ENCODE measurements at places on chromosomes 2 and 18.

DNA sequence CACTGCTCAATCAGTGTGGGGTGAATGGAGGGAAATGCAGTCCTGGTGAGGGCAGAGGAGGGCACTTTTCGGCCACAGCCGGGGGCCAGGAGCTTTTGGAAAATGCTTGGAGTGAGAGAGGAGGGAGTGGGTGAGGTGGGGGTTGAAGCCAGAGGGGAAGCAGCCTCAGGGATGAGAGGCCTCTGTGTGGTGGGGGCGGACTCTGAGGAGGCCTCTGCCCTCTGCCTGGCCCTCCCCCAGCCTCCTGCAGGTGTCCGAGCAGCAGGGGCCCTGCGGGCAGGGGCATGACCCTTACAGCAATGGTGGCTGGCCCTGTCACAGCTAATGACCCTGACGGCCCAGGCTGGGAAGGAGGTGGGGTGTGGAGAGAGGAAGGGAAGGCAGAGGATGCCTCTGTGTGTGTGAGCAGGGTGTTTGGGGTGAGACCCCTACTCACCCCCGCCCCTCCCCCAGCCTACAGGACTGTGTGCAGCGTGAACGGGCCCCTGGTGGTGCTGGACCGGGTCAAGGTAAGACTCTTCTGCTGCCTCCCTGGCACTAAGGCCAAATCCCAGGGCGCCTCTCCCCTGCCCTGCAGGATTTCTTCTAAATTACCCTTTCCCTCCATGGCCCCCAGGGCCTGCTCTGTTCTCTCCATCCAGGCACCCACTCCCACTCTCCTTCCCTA lies 7.6 kb downstream of the ATP6V1B1 start:
- no peak for DNase-seq

- DNase-seq, result no peak
Observed at GRCh38 chr2:121303531-121304263, 18.7 kb upstream of the TFCP2L1 start.

GRCh38 chr2:28209261-28209691 lies 183.4 kb upstream of the FOSL2 start:
- DNase-seq, result no peak

DNA sequence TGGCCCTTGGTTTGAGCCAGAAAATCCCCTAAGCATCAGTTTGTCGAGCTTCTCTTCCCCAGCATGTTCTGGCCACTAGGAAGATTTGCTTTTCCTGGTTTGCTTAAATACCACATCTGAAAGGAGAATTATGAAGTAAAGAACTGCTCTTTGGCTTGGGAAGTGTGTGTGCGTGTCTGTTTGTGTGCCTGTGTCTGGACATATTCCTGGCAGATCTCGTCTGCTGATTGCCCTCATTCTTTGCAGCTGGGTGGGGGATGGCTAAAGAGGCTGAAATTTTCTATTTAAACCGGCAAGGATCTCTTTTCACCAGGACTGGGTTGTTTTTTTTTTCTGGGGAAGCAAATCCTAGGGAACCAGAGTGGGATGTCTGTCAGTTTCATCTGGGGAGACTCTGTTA lies 57.3 kb upstream of the MBOAT2 start:
- DNase-seq, result no peak

GRCh38 chr2:38713338-38713737 lies 37.8 kb downstream of the SRSF7 start:
- no peak for DNase-seq

- no peak for DNase-seq
Observed at GRCh38 chr2:5895284-5895683, 203.1 kb downstream of the SOX11 start.

DNA sequence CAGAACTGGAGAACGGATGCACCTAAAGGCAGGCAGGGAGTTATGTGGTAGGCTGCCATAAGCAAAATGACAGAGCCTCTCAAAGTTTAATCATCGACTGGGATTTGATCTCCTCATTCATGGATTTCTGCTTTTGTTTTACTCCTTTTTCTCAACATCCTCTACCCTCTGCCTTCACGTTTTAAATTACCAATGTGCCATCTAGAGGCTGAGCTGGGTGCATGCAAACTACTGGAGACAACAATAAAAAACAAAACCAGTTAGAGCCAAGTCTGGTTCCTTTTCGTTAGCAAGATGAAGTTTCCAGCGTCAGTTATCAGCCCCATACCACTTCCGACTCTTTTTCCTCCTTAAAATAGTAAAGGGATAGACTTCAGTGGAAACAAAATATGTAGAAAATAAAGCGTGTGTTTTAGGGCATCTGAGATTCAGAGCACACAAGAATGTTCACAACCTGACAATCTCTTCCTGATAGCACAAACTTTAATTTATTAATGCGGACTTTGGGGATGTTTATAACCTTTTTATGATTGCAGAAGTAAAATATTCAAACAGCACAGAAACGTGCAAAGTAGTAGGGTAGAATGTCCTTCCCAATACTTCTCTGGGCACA lies 117.0 kb downstream of the LAMA1 start:
- DNase-seq, result no peak

DNA sequence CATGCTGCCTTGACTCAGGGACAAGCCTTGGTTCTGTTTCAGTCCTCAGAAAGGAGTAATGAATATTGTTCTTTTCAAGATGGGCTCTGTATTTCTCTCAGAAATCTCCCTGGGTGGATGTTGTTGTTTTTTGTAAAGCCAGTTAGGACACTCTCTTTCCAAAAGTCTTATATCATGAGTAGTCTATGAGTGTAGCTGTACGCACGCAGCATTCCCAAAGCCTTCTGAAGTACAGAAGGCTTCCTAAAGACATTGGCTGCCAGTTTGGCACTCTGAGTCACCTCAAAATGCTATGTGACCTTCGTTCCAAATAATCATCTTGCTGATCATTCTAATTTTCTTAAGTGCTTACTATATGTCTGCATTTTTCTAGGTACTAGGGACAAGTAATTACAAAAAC lies 16.7 kb upstream of the GTF2A1L start:
- no peak for DNase-seq

DNA sequence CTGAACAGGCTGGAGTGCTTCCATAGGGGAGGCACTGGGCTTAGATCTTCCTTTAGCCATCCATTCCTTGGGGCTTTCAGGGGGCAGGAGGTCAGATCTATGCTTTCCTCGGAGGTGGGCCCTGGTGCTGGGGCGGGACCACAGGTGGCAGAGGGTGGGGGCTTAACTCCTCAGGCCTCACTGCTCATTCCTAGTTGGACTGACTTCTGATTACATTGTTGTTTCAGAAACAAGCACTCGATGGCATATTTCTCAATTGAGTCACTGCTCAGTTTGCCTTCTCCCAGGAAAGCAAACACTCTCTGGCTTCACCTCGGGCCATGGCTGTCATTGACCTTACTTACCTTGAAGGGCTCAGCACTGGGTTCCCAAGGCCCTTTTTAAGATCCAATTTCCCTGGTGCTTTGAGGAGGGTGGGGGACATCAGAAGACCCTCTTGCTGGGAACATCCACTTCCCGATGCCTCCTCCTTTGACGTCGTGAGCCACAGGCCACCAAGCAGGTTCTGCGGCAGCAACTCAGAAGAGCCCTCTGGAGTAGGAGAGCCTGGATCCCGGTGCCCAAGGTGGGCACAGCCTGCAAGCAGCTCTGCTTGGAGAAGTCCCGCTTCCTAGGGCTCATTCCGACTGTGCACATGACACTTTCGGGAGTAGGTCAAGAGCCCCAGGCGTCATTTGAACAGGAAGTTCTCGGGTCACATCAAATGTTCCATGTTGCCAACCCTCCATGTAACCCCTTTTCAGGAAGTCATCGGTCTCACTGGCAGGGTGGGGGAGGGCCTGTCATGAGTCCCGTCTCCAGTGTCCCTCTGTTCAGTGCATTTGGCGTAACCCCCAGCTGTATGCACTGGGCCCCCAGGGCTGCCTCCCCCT lies 40.6 kb downstream of the SDC1 start:
- DNase-seq, result no peak

GRCh38 chr2:86790676-86791572 lies at the start of gene CD8A:
Gene CD8A (minus strand): TSS chr2:86790913. CDS start chr2:86790825, 88 bp downstream.
- no peak for DNase-seq

GRCh38 chr2:148557844-148558436 lies 86.6 kb upstream of the EPC2 start:
- no peak for DNase-seq

- DNase-seq, result no peak
Observed at GRCh38 chr18:65146482-65147021, 604.3 kb upstream of the CDH7 start.

DNA sequence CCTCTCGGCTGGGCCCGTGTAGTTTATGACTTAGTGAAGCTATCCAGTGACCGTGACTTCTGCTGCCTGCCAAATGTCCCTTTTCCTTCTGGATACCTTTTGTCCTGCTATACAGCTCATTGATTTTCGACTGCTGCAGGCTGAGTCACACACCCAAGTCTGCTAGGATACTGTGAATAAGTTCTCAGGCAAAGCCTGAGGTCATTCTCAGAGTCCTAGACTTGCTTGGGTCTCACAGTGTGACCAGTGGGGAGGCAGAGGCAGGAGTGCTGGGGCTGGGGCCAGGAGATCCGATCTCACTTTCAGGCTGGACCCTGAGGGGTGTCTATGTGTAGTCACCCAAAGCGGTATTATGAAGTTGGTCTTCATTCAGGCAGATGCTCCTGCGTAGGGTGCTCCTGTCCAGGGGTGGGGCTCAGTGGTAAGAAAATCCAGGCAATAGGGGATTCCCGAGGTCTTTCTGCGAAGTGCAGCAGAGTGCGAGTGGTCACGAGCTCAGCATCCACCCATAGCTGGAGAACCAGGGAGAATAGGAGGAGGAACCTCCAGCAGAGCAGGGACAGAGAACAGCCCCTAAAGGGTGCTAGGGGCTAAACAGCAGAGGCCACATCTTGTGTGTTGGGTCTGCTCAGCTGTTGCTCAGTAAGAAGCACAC lies 268.6 kb upstream of the NCKAP5 start:
- no peak for DNase-seq

DNA sequence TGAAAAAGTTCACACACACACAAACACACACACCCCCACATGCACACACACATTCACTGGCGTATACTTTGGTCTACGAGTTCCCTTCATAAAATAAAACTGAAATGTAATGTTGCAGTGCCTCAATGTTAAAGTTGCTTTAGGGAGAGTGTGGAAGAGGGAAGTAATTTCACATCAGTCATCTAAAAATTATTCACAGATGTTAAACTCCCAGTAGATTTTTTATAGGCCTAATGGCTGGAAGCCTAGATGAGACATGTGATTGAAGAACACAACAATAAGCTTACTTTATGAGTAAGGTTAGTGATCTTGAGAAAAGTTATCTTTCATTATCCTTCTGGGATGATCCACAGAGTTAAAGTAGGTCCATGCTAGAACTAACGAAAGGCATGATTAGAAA lies 506.7 kb upstream of the CNTNAP5 start:
- no peak for DNase-seq

- DNase-seq, result no peak
Observed at GRCh38 chr2:54103454-54104314, 11.7 kb upstream of the ACYP2 start.

GRCh38 chr2:112714836-112715631 lies 5.8 kb upstream of the NT5DC4 start:
- DNase-seq, result no peak

- no peak for DNase-seq
Observed at GRCh38 chr2:28633746-28634145, 117.9 kb upstream of the PPP1CB start.

- no peak for DNase-seq
Observed at GRCh38 chr2:156003780-156004179, 328.7 kb downstream of the NR4A2 start.

- no peak for DNase-seq
Observed at GRCh38 chr18:525036-525797, 24.7 kb upstream of the COLEC12 start.

- DNase-seq, result no peak
Observed at GRCh38 chr2:198710562-198710961, 747.2 kb downstream of the SATB2 start.

DNA sequence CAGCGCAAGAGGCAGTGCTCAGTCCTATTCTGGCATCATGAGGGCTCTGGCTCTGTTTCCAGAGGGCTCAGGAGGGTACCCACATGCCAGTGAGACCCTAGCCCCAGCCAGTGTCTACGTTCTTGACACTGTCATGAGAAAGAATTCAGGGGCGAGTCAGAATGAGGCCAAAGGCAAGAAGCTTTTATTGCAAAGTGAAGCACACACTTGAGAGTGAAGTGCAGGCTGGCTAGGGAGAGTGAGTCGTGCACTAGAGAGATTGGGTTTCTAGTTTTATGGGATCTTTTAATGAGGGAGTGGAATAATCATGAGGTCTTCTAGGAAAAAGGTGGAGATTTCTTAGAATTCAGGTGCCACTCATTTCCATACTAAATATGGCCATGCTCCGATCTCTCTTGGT lies 164.1 kb downstream of the DCDC2C start:
- no peak for DNase-seq

- no peak for DNase-seq
Observed at GRCh38 chr2:70431716-70432347, 121.8 kb downstream of the TGFA start.

- DNase-seq, result no peak
Observed at GRCh38 chr2:23587341-23587880, 202.4 kb downstream of the KLHL29 start.

GRCh38 chr2:230050136-230050535 lies 18.6 kb downstream of the SLC16A14 start:
- DNase-seq, result no peak

DNA sequence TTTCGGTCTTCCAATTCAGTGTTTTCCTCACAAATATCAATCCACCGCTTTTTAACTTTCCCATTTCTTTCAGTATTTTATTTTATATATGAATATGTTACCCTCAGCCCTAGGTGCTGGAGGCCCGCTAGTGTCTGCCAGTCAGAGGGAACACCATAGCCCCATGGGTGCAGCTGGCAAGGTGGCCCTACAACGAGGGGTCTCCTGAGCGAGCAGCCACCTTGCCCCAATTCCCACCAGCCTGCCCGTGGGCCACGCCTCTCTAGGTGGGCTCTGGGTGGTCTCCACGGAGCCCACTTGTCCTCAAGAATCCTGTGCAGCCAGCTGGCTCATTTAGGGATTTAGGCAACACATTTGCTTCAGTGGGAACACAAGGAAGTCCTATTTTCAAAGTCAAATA lies 72.5 kb upstream of the RGPD5 start:
- no peak for DNase-seq

GRCh38 chr2:49582946-49583345 lies 428.6 kb upstream of the FSHR start:
- DNase-seq, result no peak

GRCh38 chr2:2981000-2981399 lies 396.6 kb downstream of the EIPR1 start:
- DNase-seq, result no peak

DNA sequence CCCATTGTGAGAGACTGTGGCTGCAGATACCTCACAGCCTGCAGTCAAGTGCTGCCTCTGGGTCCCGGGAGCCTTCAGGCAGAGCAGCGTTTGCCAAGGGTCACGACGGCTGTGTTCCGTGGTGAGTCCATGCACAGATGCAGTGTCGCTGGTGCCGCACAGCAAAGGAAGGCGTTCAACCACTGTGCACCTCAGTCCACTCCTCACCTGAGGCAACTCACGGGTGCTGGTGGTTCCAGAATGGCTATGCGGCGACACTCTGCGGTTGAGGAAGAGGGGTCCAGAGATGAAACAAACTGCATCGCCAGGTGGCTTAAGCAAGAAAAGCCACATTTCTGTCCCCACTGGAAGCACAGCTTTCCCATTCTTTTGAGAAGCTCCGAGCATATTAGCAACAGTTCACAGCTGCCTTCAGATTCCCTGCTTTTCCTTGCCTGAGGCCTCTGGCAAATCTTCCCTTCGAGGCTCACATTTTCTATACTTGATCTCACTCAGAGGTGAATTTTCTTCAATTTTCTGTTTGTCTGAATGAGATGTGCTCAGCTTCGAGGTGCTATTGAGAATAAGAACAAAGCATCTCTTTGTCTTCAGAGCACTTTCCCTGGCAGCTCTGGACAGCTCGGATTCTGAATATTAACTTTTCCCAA lies 208.8 kb upstream of the TWIST2 start:
- DNase-seq, result no peak

Data from NCI-H1436 treated with DMSO at 0.1 percent for 48 hours (cell line).